ENCODE measurements at places on chromosomes 2 and 18. TPM values are rescaled to one million over a fixed set of nuclear protein-coding genes. Genes with fewer than 3 reads are reported as not detected.

Gene CHRNG
- total RNA-seq: not detected

Gene L3MBTL4
- 3.6 TPM for total RNA-seq

Gene IL1A
- total RNA-seq: 5.3 TPM

Gene ERMN
- not detected for total RNA-seq

Gene CELF4
- not detected for total RNA-seq

Gene EMILIN1
- total RNA-seq: 11.9 TPM

Gene REG3G
- not detected for total RNA-seq

Gene MDH1B
- total RNA-seq: 0.61 TPM

Gene C18orf54
- 1.6 TPM for total RNA-seq

Gene PLGLB1
- 0.57 TPM for total RNA-seq

Gene UGT1A4
- total RNA-seq: 2.9 TPM

Gene IGFBP2
- 159 TPM for total RNA-seq

Gene ACTR2
- total RNA-seq: 93.3 TPM

GRCh38 chr2:109645412-109646184, 31.4 kb downstream of the SOWAHC start:
- DNase-seq: no peak

DNA sequence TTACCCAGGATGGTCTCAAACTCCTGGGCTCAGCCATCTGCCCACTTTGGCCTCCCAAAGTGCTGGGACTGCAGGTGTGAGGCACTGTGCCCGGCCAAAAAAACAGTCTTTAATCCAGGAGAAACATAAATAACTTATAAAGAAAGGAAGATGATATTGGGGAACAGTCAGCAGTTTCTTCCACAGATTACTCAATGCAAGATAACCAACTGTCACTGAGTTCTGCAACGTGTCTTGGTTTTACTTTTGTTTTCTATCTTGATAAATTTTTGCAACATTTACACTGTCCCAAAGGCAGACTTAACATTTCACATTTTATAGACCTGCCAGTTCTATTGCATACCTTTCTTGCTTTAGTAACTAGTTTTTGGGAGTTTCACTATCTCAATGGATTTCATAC, 71.1 kb downstream of the ANKRD44 start:
- DNase-seq: no peak

DNA sequence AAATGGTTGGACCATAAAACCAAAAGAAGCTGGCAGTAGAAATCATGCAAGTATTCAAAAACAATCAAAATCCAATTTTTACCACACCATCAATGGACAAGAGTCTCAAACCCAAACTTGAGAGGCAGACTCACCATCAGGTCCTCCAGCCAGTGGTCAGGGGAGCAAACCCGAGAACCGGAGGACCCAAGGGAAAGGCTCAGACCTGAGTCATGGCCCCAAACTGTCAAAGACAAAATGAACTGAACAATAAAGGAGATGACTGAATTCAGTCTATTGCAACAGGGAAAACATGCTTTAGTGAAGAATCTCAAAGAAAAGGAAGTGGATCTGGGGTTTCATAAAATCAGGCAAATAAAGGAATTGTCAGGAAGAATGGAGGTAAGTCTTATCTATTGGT, 150.7 kb upstream of the MGAT5 start:
- DNase-seq: no peak

DNA sequence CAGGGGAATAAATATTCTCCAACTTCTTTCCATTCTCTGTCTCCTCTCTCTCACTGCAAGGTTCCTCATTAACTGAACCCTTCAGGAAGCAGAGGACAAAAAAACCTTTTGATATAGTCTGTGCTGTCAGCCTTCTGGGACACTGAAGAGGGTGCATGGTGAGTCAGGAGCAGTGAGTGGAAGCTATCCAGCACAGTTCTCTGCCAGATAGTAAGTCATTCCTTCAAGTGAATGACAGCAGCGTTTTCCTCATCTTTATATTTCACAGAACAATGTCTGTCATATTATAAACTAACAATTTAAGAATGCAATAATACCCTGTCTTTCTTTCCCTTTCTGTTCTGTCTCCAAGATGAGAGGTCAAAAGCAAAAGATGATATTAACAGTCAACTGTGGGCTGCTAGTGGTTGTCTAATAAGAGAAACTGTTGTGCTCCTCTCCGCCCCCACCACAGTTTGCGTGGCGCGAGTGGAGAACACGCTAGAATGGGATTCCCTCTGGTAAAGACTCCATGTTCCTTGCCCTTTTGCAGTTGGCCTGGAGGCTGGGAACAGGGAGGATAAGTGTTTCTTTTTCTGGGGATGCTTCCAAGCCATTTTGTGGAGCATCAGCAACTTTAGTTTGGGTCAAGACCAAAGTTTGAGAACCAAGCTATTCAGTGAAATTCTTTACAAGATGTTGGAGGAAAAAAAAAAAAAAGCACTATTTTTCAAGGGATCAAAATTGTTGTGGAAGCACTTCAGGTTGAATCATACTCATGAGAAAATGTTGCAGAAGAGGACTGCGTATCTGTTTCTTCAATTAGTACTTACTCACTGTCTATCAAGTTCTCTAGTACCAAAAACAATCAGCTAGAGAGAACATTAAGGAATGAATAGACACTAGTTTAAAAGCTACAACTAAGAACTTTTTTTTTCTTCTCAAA, 430.2 kb downstream of the SETBP1 start:
- no peak for DNase-seq

DNA sequence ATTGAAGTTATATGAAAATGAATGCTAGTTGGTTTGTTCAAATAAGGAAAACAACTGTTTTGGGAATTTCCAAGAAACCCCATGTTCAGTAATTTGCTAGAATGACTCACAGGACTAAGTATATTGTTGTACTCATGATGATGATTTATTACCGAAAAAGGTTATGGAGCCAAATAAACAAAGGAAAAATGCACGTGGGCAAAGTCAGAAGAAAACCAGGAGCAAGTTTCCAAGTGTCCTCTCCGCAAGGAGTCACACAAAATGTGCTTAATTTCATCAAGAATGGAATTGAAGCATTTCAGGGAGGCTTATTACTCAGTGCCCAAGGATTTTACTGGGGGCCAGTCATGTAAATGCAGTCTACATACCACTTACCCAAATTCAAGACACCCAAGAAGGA, 1652.4 kb upstream of the TMEFF2 start:
- DNase-seq: no peak

DNA sequence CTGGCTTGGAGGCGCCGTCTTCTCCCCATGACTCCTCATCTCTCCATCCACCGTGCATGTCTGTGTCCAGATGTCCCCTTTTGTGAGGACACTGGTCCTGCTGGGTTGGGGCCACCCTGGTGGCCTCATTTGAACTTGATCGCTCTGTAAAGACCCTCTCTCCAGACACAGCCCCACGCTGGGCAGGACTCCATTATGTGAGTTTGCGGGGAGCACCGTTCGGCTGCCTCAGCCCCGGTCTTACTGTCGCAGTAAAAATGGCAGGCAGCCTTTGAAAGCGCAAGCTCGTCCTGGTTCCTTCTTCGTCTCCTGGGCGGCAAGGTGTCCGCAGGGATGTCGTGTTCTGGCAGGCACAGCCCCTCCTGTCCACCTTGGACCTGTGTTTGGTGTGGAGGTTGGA, 17.7 kb downstream of the NFATC1 start:
- no peak for DNase-seq

GRCh38 chr2:48174503-48174902, 268.2 kb upstream of the FBXO11 start:
- no peak for DNase-seq

- no peak for DNase-seq
Measured at GRCh38 chr2:207061181-207061580, 104.6 kb downstream of the KLF7 start.

GRCh38 chr18:45412577-45412976, 202.7 kb upstream of the SLC14A2 start:
- DNase-seq: no peak

- DNase-seq: no peak
Measured at GRCh38 chr2:80392441-80392840, 87.9 kb upstream of the LRRTM1 start.

- no peak for DNase-seq
Measured at GRCh38 chr2:20125616-20126015, 74.2 kb upstream of the LAPTM4A start.

GRCh38 chr2:54912305-54912704, 137.9 kb downstream of the RTN4 start:
- DNase-seq: no peak

DNA sequence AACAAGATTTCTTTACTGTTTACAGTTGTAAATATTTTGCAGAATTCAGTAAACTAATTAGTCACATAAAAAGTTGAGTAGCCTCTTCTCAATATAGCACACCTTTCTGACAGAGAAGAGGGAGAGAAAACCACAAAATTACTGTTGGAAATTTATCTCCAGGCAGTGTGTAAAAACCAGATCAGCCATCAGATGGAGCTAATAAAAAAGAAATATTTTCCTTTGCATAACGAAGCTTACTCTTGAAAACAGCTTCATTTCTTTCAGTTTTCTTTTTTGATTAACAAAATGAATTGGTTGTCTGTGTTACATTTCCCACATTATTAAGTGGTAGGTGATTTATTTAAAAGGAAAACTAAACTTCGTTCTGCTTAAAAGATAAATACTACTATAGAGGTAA, 259.3 kb upstream of the KCNJ3 start:
- no peak for DNase-seq

- no peak for DNase-seq
Measured at GRCh38 chr2:48532174-48532573, 2.2 kb downstream of the STON1 start.

GRCh38 chr2:12720278-12720620, 3.5 kb downstream of the TRIB2 start:
- DNase-seq: no peak

GRCh38 chr2:204205538-204205937, 269.0 kb downstream of the ICOS start:
- no peak for DNase-seq

GRCh38 chr2:80706951-80707350, 402.4 kb upstream of the LRRTM1 start:
- no peak for DNase-seq

GRCh38 chr2:116716038-116716437, 1098.5 kb upstream of the DDX18 start:
- DNase-seq: no peak

DNA sequence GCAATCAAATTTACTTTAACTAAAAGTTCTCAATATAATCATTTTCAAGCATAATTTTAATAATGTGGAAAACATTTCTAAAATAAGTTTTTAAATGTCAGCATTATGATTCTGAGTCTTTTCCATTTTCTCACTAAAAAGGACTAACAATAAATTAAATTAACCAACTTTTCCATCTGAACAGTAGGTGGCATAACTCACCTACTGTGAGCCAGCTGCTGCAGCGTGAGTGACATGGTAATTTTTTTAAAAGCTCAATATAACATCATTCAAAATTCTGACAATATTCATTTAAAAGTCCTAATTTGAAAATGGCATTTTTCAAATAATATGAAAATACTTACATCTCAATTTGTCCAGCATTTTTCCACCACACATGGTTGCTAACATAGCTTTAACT, 66.5 kb downstream of the DTNB start:
- no peak for DNase-seq

DNA sequence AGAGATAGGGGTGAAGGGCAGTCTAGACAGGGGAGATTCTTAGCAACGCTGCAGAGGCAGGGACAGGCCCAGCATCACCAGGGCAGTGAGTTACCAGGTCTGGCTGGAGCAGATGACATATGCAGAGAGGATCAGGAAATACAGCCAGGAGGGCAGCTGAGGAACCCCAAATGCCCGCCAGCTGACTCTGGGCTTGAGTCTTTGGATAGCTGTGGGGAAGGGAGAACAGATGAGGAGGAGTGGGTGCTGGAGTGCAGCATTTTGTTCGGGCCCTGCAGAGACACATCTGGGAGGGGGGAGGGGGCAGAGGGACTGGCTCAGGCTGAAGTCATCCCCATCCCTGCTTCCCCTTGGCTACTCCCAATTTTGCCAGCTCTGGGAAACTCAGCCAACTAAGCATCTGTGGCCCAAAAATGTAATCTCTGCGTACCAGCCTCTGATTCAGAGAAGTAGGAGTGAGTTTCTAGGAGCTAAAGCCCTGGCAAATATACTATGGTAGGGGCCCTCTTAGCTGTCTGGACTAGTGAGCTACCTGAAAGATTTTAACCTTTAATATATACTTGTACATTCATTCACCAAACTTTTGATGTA, 214.5 kb downstream of the ZBTB7C start:
- no peak for DNase-seq

DNA sequence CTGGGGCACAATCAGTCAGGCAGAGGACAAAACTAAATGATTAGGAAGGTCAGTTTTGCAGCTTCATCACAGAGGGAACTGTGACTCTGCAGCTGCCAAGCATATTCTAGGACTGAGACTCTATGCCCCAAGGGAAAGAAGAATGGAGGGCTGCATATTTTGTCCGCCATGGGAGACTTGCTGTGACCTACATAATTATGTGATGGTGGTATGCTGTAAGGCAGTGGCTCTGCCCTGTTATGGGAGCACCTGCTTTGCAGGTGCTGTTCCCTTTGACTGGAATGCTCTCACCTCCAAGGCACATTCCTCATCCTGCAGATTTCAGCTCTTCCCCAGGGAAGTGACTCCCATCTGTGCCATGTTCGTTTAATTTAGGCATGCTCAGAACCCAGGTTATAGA, 261.9 kb upstream of the EPHA4 start:
- no peak for DNase-seq

GRCh38 chr2:3251946-3252345, 125.7 kb downstream of the EIPR1 start:
- no peak for DNase-seq

- DNase-seq: no peak
Measured at GRCh38 chr2:170354855-170355780, 177.2 kb downstream of the MYO3B start.

- DNase-seq: no peak
Measured at GRCh38 chr18:4352746-4353551, 102.2 kb downstream of the DLGAP1 start.

DNA sequence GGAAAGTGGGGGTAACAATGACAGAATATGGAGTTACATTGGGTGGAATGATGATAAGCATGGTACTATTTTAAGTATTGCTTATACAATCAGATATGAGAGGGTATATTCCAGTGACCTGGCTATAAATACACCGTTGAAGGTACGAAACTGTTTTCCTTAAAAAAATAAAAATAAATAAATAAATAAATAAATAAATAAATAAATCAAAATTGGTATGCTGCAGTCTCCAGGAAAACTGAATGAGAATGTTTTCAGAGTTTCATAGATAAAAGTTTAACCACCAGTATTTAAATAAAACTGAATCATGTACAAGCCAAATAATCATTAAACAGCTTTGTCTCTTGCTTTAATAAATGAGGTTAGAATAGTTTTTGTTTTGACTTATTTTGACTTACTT, 71.4 kb downstream of the METTL8 start:
- DNase-seq: no peak

DNA sequence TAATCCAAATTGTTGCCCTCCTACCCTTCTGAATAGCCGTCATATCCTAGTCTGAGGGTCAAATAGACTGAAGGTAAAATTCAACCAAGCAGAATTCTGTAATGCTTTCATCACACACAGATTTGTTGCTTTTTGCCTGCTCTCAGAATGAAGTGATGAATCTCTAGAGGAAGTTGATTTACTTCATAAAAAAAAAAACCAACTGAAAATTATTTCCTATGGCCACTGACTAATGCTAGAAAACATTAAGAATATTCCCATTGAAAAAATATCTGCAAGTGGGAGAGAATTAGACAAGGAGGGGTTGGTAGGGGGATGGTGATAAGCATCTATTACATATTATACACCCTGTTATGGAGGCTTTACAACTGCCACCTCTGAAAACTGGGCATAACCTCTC, 2.3 kb upstream of the IL1RL2 start:
- no peak for DNase-seq

- DNase-seq: no peak
Measured at GRCh38 chr2:122908159-122908558, 1116.9 kb upstream of the CNTNAP5 start.

- DNase-seq: no peak
Measured at GRCh38 chr18:56872140-56872539, 221.0 kb downstream of the WDR7 start.
